Mammary epithelial cell (primary cell): ENCODE measurements at places on chromosomes 7 and 10.

DNA sequence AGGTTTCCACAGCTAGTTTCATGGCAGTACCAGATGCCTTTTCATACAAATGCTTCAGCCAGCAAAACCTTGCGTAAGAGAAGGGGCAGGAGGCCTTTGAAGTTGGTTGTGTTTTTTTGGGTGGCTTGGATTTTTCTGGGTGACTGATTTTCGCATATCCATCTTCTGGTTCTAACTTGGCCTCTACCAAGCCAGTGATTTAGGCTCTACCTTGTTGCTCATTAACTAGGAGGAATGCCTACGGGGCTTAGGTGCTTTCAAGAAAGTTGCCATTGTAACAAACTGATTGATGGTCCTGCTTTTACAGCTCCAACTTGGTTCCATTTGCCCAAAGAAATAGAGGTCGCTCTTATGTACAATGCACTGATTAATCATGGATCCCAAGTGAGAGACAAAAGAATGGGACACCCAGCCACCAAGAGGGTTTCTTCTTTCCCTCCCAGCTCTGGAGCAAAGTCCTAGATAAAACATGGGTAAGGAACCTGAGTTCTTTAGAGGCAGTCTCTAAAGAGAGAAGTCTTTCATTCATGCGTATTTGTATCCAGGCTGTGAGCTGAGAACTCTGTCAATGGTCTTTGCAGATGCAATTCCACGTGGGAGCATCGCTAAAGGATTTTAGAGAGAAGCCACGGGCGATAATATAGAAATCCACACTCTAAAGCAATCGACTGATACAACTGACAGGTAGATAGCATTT is 92.1 kb upstream of the FGFR2 start:
- DNase-seq = no peak

DNA sequence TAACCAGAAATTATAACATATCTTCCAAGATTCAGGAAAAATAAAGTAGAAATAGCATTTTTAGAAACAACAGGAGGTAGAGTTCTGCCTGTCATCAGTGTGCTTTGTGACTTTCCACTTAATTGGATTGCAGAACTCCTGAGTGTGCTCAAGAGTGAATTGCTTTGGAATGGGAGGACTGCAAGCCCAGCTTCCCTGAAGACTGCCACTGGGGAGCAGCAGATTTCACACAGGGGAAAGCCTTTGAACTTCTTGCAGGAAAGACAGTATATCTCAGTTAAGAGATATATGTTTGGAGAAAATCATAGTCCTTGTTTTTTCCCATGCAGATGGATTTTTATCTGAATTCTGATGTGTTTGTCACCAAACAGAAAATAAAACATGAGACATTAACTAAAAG is 124.5 kb downstream of the TMEM168 start:
- DNase-seq = peak; percentile 24

- no peak for DNase-seq
Observed at GRCh38 chr10:124711145-124711544, 33.0 kb downstream of the FAM53B start.

- DNase-seq = no peak
Observed at GRCh38 chr10:48648172-48648942, 36.3 kb upstream of the WDFY4 start.

DNA sequence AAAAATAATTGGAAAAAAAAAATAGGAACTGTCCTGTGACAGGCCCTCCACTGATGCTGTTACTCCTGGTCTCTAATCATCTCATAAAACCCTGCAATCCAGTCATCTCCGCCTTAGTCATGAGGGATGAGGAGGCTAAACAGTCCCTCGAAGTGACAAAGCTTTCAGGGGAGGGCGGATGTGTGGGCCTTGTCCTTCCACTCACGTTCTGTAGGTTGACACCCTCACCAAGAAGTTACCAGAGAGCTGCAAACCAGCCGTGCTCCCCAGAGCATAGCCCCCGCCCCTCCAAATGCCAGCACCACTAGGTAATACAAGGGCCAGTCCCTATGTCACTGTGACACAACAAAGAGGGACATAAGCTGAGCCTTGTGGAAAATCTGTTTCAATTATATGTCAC is 11.9 kb downstream of the COBL start:
- no peak for DNase-seq

DNA sequence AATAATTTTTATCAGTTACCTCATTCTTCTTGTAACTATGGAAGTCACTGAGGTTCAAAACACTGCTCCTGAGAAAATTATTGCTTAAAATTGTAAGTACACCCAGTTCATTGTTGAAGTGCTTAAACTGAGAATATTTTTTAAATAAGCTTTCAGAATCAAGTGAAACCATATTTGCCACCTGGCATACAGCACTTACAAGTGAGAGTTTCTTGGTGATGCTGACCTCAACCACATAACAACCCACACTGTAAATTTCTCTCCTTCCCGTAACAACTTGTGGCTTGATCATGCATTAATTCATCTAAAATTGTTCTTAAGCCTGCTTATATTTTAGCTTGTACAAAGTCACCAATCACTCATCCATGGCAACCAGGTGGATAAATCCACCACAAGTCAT is 34.0 kb downstream of the IMMP2L start:
- no peak for DNase-seq

DNA sequence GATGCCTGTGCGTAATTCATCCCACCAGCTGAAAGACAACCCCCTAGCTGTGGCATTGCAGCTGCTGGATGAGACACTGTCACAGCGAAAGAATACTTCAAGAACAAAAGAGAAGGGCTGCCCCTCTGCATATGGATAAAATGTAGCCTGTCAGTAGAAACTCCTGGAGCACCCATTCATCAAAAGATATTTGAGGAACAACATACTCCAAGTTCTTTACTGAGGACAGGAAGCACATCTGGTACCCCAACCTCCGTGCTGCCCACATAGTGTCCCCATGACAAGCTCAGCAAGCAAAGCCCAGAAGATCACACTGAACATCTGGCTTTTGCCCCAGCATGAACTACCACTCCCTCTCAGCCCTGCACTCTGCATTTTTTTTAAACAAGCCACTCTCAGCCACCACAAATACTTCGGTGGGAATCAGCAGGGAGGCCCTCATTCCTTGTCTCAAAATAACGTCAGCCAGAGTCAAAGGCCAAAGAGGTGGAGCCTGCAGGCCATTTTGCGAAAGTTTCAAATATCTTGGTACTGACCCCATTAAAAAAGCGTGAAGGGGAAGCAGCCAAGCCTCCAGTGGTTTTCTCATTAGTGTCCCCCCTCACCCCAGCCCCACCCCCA is 1.7 kb downstream of the CREB3L2 start:
- peak; percentile 66 for DNase-seq

DNA sequence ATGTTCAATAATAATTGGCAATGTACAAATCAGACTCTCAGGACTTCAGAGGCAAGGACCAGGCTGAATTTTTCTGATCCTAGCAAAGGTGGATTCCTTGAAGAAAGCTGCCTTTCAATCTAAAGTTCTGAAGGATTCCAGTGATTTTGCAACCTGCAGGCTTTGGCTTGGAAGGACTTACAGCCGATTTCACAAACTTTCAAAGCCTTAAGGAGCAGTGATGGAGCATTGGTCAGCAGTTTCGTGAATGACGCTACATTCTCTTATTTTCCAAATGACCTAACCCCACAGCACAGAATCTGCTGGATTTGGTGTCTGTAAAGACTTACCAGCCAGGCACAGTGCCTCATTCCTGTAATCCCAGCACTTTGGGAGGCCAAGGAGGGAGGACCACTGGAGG is 167.5 kb downstream of the ARHGAP12 start:
- no peak for DNase-seq

- DNase-seq = no peak
Observed at GRCh38 chr7:158499082-158499455, 88.6 kb downstream of the PTPRN2 start.

GRCh38 chr7:127532151-127532550 is 53.2 kb downstream of the GCC1 start:
- DNase-seq = no peak

DNA sequence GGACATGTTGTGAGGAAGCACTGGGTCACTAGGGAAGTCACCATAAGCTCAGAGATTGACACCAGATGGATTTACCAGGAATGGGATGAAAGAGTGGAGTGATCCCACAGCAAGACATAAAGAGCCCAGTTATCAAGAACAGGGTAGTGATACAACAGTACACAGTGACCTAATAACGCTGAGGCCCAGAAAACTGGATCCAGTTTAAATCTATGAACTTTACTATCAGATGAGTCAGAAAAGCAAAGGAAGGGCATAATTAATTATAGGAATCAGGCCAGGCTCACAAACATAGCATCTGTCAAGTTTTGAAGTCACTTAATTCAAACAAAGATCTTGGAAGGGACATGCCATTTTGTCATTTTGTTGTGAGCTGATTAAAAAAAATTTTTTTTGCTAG is 73.5 kb downstream of the LRRN3 start:
- DNase-seq = no peak

GRCh38 chr7:65387891-65388290 is 14.2 kb downstream of the ZNF92 start:
- DNase-seq = no peak

DNA sequence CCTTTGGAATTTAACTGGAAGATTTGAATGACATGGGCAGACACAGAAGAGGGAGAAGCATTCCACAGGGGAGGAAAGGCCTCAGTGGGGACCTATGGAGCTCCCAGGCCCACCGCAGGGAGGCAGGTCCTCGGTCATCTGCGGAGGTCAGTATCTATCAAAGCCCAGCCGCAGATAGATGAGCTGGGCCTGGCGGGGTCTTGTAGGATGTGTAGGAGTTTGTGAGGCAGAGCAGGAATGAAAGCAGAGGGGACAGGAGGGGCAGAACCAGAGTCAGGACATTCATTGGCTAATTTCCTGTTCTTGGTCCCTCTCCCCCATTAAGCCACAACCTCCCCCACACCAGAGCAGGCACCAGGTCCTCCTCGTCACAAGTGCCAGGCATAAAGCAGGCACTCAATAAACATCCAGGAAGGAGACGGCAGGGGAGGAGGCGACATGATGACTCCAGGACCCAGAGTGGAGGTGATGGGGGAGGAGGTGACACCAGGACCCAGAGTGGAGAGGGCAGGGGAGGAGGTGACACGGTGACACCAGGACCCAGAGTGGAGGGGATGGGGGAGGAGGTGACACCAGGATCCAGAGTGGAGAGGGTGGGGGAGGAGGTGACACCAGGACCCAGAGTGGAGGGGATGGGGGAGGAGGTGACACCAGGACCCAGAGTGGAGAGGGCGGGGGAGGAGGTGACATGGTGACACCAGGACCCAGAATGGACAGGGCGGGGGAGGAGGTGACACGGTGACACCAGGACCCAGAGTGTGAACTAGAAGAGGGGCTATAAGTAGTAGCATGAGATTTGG is 83.7 kb upstream of the PDGFA start:
- no peak for DNase-seq

- DNase-seq = peak; percentile 64
Observed at GRCh38 chr7:135558337-135558767, 635 bp downstream of the NUP205 start.

GRCh38 chr7:69504733-69505420 is 93.4 kb upstream of the AUTS2 start:
- DNase-seq = no peak

- no peak for DNase-seq
Observed at GRCh38 chr7:139629392-139630082, 106.1 kb downstream of the CLEC2L start.

- DNase-seq = no peak
Observed at GRCh38 chr10:47374611-47375536, 9.2 kb downstream of the ZNF488 start.

DNA sequence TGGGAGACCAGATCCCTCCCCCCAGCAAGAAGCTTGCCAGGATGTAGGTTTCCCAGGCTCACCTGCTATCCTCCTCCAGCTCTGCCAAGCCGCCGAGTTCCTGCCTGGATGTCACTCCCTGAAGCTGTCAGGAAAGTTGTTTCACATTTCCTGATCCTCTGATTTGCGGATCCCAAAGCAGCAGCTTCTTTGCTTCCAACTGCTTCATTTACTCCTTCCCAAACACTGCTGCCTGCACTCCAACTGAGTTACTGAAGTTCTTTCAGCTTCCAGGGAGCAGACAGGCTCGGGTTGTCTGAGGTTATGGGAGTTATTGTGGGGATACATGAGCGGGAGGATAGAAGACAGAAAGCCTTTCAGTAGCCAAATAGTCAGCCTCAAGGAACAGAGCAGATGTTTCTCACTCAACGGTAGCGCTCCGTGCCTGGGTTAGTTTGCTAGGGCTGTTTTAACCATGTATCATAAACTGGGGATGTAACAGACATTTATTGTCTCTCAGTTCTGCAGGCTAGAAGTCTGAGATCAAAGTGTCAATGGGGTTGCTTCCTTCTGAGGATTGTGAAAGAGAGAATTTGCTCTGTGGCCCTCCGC is 516.0 kb downstream of the REEP3 start:
- no peak for DNase-seq

DNA sequence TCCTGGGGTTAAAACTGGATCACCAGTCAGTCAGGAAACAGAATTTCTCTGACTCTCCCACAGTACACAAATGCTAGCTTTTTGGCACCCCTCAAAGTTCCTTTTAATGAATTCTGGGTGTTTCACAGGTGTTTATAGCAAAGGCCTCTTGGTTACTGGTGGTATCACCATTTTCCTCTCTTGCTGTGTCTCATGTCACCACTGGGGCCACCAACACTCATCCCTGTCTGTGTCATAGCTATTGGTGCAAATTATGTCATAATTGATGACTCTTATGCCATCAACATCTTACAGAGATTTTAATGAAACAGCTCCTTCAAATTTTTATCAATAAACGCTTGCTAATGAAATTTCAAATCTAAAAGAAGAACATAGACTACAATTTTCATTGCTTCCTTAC is 27.7 kb upstream of the OSBPL3 start:
- DNase-seq = no peak

- peak; percentile 5 for DNase-seq
Observed at GRCh38 chr7:78326189-78326588, 527.6 kb downstream of the PHTF2 start.

DNA sequence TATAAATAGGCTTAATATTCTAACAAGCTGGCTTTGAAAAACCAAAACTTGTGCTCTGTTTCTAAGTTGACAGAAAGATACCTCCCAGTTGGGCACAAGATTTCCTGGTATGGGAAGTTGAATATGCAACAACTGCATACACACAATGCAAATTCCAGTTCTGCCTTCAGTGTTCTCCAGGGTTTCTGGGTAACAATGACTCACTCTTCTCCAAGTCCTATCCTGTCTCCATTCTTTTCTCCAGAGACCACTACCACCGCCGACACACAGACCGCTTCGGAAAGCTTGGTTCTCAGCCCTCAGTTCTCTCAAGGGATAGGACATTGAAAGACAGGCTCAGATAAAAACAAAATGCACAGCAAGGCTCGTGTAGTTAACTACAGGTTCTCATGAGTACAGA is 12.2 kb downstream of the PDE1C start:
- DNase-seq = peak; percentile 10

- DNase-seq = no peak
Observed at GRCh38 chr7:47132471-47132870, 449.4 kb downstream of the TNS3 start.

DNA sequence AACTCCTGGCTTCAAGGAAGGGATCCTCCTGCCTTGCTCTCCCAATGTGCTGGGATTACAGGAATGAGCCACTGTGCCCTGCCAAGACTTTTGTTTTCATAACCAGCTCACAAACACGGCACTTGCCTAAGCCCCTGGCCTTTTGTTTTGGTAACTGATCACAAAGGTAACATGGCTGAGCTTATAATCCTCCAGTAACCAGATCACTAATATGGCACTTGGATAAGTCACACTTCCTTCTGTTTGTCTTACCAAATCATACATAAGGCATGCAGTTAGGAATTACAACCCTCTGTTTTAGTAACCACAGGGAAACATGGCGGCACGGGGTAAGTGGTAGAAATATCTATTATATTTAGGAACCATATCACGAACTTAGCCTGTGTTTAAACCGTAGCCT is 577.1 kb downstream of the CALN1 start:
- DNase-seq = no peak

GRCh38 chr10:1595726-1596125 is 141.6 kb downstream of the ADARB2 start:
- no peak for DNase-seq

- no peak for DNase-seq
Observed at GRCh38 chr10:7565871-7566270, 100.9 kb downstream of the ITIH5 start.
